ENCODE measurements at places on chromosomes 12 and 14.

DNA sequence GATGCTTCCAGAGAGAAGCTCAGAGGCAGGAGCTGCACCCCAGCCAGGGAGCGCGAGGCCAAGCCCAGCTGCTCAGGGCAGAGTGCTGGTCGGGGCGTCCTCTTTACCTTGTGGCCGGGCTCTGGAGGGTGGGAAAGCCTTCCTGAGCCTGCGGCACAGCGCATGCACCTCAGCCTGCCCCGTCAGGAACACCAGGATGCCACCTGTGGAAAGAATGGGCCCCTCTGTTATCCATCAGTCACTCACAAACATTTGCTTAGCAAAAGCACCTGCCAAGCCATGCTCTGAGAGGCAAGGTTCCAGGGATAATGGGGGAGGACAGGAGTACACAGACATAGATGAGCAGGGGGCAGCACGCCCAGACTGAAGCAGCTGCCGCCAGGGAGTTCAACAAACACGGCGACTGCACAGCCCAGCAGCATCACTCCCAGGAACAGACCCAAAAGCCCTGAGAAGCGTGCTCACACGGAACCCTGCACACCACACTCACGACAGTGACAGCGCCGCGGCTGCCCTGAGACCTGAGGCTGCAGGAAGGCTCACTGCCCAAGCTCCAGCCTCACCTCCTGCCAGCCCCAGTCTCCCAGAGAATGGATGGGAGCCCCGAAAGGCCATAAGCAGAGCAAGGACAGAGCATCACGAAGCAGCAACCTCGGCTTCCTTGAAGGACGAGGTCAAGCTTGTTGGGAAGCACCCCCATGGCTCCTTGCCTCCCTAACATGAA is 21.8 kb downstream of the DHX37 start:
- no peak for DNase-seq

DNA sequence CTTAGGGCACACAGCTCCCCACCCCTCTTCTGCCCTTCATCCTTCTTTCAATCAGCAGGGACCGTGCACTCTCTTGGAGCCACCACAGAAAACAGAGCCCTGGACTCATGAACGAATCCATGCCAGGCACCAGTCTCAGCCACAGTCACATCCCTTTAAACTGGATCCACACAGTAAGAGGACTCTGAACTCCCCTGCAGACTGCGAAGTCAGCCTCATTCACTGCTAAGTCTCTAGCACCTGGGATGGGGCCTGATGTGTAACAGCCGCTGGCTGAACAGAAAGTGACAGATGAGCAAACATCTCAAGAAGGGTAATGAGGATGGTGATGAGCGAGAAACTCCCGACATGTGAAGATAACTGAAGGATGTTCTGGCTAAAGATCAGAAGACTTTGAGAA is 45.8 kb upstream of the IQSEC3 start:
- DNase-seq: no peak

DNA sequence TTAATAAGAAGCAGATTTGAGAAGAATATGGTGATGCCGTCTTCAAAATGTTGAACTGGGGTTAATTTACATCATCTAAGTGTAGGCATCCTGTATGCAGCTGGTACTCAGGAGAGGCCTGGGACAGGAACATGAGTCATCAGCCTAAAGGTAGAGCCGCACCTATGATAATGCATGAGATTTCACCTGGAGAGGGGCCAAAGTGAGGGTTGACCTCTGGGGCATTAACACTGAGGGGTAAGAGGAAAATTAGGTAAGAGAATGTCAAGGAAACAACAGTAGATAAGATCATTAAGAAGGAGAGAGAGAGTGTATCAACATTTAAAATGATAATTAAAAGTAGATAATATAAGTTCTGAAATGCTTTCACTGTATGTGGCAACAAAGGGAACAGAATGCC is 20.2 kb upstream of the SSTR1 start:
- DNase-seq: no peak

DNA sequence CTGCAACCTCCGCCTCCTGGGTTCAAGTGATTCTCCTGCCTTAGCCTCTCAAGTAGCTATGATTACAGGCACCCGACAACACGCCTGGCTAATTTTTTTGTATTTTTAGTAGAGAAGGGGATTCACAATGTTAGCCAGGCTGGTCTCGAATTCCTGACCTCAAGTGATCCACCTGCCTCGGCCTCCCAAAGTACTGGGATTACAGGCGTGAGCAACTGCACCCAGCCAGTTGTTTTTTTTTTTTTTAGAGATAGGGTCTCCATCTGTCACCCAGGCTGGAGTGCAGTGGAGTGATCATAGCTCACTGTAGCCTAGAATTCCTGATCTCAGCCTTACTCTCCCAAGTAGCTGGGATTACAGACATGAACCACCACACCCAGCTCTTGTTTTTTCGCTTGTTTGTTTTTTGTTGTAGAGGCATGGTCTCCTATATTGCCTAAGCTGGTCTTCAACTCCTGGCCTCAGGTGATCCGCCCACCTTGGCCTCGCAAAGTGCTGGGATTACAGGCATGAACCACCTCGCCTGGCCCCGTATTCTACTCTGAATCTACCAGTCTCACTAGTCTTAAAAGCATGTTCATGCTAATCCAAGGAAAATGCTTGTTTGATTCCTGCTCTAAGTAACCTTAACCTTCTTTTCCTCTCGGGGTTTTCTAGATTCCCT is 31.7 kb upstream of the STRN3 start:
- no peak for DNase-seq

DNA sequence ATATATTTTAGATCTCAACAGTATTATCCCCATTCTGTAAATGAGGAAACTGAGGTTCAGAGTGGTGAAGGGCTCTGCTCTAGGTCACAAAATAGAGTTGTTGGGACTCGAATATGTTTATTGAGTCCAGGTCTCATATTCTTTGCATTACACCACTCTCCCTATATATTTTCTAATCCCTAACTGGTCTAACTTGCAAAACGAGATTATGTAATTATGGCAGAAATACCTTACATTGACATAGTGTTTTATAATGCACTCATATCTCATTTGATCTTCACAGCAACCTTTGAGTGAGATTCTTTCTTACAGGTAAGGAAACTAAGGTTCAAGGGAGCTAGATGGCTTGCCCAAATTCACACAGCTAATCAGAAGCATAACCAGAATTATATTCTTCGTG is 106.9 kb upstream of the LRIG3 start:
- no peak for DNase-seq

DNA sequence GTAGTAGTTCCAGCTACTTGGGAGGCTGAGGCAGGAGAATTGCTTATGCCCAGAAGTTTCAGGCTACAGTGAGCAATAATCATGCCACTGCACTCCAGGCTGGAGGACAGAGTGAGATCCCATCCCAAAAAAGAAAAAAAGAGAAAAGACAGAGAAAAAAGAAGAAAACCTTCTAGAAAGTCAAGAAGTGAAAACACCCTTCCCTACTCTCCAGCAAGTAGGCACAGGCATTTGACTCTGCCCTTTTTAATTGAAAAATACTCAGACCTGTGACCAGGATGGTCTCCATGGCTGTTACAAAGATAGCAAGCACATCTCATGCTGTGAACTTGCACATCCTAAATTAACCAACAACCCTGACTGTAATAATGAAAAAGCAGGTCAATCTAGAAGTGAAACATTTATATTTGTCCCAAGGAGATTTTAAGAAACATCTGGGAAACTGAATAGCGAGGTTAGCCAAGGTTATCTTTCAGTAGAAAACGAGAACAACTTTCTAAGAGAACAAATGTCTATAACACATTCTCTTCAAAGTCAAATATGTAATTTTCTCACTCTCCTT is 2.0 kb downstream of the TMTC1 start:
- no peak for DNase-seq

- no peak for DNase-seq
Measured at GRCh38 chr12:14843425-14843887, at the start of gene ART4. TSS of gene ART4 (minus strand) at chr12:14843526. CDS start at chr12:14843113, 413 bp downstream.

- no peak for DNase-seq
Measured at GRCh38 chr12:19038209-19038608, 91.3 kb upstream of the PLEKHA5 start.

DNA sequence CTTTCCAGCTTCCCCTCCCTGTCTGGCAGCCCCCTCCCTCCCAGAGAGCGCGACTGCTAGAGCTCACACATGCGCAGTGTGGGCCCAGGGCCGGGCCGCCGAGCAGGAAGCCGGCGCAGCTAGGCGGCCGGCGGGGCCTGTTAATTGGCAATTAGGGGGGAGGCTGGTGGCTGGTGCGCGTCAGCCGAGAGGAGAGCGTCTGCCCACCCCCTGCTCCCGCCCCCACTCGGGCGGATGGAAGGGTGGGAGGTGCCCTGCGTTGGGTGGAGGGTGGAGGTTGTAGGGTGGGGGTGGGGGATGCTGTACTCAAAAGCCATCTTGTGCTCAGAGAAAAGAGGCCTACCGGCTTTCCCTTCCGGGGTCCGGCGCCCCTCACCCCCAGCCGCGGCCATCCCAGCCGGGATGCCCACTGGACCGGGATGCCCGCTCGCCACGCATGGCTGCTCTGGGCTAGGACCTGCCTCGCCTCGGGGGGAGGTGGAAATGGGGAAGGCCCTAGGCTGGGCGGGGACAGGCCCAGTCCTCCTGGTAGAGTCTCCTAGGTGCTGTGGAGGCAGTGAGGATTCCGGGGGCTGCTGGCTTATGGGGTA is 9.2 kb downstream of the HOXC8 start:
- DNase-seq: peak; percentile 88

- no peak for DNase-seq
Measured at GRCh38 chr12:66612090-66612775, 66.6 kb downstream of the GRIP1 start.

DNA sequence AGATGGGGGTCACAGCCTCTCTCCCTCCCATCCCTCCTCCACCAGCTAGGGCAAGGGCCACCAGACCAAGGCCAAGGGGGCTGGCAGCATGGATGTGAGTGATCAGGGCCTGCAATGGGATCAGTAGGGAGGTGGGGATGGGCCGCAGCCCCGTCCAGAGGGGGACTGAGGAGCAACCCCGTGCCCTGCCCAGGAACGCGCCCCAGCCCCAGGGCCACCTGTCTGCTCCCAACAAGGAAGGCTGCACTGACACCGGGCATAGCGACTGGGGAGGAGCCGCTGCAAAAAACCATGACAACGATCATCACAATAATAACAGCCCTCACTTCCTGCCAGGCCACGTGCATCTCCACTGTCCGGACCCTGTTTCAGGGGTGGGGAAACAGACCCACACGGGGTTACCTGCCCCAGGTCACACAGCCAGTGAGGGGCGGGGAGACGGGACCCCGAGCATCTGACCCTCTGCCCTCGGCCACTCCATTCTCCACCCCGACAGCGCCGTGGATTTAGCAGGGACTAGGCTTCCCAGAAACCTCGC is 24.3 kb downstream of the NCOR2 start:
- no peak for DNase-seq

GRCh38 chr12:16857456-16857923 is 251.5 kb upstream of the LMO3 start:
- DNase-seq: no peak

DNA sequence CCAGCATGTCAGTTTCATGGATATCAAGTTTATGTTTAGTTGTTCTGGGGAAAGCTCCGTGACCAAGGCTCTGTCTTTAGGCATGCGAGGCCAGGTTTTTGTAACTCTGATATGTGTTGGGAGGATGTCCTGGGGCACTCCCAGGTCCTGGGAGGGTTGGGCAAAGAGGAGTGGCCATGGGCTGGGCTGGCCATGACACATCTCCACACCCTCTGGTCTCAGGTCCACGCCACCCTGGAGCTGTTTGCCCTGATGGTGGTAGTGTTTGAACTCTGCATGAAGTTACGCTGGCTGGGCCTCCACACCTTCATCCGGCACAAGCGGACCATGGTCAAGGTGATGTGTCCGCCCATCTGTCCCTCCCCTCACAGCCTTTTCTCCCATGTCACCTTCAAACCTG is 46.4 kb downstream of the TPCN1 start:
- no peak for DNase-seq

- peak; percentile 97 for DNase-seq
Measured at GRCh38 chr14:67694791-67695393, 672 bp downstream of the RDH11 start.

DNA sequence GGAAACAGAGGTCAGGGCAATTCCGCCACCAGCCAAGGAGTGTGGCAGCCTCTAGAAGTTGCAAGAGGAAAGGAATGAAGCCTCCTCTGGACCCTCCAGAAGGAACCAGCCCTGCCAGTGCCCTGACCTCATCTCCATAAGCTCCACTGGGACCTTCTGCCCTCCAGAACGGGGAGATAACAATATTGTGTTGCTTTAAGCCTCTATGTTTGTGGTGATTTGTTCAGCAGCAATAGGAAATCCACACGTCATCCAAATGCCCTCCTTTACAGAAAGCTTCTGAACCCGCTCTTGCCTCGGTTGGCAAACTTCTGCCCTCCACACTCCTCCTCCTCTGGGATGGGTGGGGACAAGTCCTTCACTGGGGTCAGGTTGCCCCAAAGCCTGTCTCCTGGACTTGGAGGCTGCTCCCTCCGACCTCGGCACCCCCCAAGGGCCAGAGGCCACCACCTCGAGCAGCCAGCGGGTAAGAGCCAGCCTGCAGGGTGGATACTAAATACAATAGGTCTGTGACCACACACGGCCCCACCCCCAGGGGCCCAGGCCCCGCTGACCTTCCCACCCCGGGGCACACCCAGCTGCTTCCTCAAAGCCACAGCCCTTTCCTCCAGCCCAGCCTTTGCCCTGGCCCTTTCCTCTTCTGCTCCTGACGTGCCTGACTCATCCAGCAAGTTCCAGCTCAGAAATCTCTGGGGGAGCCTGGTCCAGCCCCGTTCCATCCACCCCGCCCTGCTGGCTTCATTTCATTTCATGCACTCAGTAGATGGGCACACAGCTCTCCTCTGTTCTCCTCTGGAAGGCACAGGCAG is 58.7 kb upstream of the NCOR2 start:
- peak; percentile 78 for DNase-seq

DNA sequence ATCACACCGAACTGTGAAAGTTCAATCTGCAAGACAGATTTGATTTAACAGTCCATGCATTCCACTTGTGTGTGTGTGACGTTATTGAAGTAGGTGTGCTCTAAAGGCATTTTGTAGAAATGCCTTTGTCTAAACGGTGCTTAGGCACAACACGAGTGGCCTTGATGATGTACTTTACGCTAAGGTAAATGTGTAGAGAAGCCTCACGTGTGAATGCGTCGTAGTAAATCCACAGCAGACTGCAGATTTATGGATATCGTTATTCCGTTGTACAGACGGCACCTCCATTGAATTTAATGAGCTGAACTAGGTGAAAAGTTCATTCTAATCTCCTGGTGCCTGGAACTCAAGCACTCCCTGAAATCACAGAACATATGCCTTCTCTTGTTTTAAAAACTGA is 202.8 kb upstream of the STXBP6 start:
- DNase-seq: no peak

GRCh38 chr12:10069976-10070375 is 28.8 kb downstream of the CLEC1A start:
- DNase-seq: no peak

GRCh38 chr12:42593874-42594273 is 4.3 kb upstream of the PRICKLE1 start:
- DNase-seq: no peak

- no peak for DNase-seq
Measured at GRCh38 chr12:202081-202731, 11.8 kb downstream of the SLC6A12 start.

Measured in ELR (cell line).